Stimulated activated CD4-positive, alpha-beta T cell treated with anti-CD3 and anti-CD28 coated beads, Interleukin-15, amount 100 ng/mL, for 1 hour (primary cell): ENCODE measurements at places on chromosomes 2 and 18.

- no peak for DNase-seq
Measured at GRCh38 chr2:44273596-44273995, 1.7 kb upstream of the SLC3A1 start.

- no peak for DNase-seq
Measured at GRCh38 chr2:105886029-105886454, 141.3 kb downstream of the NCK2 start.

DNA sequence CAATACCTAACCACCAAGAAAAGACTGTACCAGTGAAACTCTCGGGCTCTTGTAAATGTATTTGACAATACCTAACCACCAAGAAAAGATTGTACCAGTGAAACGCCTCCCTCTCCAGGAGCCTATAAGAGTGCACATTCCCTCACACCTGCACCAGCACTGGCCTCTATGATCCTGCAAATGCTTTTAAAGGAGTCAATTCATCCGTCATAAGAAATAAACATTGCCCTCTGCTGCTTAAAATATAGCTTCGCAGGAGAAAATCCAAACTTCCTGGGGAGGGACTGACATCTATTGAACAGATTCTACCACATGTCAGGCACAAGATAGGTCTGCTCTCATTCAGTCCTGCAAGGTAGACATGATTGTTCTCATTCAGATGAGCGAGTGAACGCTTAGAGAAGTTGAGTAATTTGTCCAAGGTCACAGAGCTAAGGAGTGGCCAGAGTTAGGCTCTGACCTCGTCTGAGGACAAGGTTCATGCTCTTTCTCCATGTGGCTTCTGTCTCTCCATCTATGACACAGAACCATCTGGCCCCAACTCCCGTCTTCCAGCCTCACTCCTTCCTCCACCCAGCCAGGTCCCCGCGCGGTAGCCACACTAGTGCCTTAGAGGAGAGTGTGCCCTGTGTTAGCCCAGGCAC, 38.7 kb downstream of the MCFD2 start:
- DNase-seq: no peak

DNA sequence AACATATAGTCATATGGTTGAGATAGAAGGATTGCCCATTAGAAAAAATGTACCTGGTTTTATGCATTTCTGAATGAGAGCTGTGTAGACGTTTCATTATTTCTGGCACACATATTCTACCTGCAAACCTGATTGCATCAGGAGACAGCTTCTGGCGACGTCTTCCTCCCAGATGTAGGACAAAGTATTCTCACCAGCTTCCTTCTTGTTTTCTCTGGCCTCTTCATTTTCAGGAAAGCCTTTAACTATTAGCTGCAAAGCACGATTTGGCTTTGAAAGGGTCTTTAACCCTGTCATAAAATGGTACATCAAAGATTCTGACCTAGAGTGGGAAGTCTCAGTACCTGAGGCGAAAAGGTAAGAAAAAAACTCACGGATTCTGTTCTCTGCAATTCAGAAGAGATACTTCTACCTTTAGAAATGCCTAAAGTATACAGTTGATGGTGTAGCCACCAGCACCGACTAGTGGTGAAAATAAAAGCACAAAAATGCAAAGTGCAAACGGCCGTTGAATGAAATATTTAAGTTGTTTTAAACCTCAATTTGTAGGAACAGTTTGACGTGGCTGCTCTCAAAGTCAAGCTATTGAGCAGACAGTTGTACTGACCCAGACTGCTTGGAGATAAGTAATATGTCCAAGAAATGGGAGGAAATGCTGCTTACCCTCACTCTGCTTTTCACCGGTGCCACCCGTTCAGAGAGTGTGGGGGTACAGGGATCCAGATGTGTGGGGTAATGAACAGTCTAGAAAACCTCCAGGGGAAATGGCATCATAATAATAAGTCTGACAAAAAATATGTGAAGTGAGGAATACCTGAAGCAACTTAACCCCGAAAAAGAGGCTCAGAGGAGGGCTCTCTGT, 20.2 kb downstream of the IL18RAP start:
- peak; percentile 10 for DNase-seq

GRCh38 chr2:85400023-85400422, 10.1 kb downstream of the CAPG start:
- DNase-seq: no peak

DNA sequence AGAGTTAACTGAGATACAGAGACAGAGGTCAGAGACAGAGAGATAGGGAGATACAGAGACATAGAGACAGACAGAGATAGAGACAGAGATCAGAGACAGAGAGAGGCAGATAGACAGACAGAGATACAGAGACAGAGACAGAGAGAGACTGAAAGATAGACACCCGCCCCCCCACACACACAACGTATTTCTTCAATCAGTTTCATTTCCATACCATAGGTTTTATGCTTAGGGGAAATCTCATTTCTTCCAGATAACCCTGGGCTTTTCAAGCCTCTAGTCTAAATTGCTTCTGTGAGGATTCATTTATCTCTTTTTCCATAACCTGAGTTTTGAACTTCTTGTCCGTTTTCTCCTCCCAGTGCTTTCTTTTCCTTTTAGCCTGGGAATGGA, 94.6 kb downstream of the CD8B2 start:
- DNase-seq: no peak

DNA sequence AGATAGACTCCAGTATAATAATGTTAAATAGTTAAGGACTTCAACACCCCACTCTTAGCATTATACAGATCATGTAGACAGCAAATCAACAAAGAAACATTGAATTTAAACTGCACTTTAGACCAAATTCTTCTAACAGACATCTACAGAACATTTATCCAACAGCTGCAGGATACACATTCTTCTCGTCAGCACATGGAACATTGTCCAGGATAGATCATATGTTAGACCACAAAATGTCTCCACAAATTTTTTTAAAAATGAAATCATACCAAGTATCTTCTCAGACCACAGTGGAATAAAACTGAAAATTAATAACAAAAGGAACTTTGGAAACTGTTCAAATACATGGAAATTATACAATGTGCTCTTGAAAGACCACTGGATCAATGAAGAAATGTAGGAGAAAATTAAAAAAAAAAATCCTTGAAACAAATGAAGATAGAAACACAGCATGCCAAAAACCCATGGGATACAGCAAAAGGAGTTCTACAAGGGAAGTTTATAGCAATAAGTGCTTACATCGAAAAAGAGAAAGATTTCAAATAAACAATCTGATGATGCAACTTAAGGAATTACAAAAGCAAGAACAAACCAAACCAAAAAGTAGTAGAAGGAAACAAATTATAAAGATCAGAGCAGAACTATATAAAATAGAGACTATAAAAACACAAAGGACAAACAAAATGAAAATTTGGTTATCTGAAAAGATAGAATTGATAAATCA, 12.3 kb upstream of the SPP2 start:
- DNase-seq: no peak

GRCh38 chr2:230492107-230492506, 76.1 kb downstream of the SP100 start:
- no peak for DNase-seq

GRCh38 chr18:13136056-13136903, 82.3 kb upstream of the LDLRAD4 start:
- DNase-seq: no peak

- DNase-seq: no peak
Measured at GRCh38 chr2:96245609-96246390, 20.0 kb downstream of the TMEM127 start.

DNA sequence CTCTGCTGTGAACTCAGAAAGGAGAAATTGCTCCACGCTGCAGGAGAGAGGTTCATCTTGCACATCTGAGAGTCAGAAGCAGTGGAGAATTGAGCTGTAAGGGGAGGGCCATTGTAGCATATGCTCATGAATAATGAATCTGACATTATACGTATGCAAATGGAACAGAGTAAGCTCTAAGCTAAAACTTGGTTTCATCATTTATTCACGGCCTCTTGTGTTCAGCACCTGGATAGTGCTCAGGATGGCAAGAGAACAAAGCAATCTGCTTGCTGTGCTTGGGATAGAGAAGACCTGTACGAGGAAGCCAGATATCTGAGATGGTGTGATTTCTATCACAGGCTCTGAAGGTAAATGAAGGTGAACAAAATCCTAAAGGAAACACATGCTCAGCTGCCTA, 87.9 kb upstream of the GCFC2 start:
- DNase-seq: no peak

GRCh38 chr2:238165288-238165921, 6.6 kb downstream of the ERFE start:
- no peak for DNase-seq

GRCh38 chr2:1305342-1306013, 107.8 kb upstream of the TPO start:
- no peak for DNase-seq

DNA sequence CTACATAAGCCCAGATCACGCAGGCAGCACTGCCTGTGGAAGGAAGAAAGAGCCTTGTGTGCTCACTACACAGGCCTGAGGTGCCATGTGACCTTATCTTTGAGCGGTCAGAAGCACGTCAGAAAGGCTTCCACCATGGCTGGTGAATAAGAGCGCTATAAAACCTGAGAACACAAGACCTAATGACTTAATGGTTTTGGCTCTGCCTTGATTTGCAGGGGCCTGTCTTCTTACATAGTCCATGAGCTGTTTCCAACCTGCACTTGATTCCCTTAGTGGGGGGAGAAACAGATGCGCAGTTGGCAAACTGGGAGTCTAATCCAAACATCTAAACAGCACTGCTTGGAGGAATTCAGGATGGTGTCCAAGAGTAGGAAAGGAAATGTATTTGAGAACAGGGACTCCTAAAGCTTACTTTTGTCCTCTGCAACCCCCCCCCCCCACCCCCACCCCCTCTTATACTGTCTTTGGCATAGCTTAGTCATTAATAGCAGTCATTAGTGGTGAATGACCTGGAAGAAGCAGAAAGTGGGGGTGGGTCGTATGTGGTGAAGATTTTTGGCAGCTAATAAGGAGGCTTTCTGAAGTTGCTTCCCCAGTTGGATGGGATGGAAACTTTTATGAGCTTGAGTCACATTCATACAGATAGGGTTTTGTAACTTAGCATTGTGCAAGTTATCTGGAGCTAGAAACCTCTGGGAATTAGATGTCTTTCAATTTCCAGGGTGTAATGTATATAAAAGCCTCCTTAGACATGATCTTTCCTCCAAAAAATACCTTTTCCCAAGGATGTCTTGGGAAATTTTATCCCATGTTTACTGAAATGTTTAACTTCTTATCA, 454.1 kb downstream of the MEIS1 start:
- DNase-seq: no peak

GRCh38 chr2:109135359-109136197, 6.6 kb downstream of the SH3RF3 start:
- no peak for DNase-seq

DNA sequence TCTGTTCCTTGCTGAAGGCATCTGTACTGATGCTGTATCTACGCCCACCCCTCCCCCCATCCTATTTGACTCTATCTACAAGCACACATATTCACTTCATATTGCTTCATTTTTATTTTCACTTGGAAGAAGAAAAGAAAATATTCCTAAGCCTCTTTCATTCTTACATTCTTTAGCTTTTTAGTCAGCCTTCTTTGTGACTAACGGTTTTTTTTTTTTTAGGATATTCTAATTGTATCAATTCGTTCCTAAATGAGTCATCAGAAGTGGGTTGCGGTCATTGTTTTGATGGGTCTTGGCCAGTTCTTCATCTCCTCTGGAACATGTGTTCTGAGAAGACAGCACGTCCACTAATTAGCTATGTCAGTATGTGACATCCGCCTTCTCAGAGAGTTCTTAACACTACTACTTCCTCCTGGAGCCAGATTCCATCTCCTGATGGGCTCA, 88.7 kb downstream of the MYO1B start:
- DNase-seq: no peak
